ENCODE measurements at places on chromosomes 4 and X.

DNA sequence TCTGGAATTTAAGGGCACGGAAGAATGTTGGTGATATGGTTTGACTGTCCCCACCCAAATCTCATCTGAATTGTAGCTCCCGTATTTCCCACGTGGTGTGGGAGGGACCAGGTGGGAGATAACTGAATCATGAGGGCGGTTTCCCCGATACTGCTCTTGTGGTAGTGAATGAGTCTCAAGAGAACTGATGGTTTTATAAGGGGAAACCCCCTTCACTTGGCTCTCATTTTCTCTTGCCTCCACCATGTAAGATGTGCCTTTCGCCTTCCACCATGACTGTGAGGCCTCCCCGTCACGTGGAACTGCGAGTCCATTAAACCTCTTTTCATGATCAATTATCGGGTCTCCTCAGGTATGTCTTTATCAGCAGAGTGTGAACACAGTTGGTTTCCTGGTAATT, 25.6 kb upstream of the DHRSX start:
- no peak for DNase-seq

GRCh38 chrX:37817176-37817575, 30.2 kb downstream of the DYNLT3 start:
- no peak for DNase-seq

DNA sequence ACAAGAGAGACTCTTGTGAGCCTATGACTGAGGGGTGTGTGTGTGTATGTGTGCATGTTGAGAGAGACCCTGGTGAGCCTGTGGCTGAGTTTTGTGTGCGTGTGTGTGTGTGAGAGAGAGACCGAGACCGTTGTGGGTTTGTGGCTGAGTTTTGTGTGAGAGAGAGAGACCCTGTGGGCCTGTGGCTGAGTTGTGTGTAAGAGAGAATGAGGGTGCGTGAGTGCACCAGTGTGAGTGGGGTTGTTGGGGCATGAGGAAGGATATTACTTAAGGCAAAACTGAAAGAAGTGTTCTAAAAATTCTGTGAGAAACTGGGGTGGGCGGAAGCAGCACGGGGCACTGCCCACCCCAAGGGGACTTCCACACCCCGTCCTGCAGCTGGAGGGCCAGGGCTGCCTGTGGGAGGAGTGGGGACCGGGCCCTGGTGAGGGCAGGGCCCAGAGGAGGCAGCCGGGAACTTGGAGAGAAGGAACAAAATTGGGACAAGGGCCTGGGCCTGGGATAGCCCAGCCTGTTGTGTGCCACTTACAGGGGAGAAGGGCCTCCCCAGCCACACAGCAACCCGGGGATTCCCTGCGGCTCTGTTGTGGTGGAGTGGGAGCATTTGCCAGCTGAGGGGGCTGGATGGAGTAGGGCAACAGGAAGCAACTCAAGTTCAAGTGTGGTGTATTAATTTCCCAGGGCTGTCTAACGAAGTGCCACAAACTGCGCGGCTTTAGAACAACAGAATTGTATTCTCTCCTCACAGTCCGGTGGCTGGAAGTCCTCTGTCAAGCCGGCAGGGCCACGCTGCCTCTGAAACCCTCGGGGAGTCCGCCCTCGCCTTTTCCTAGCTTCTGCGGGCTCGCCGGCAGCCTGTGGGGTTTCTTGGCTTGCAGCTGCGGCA, 22.1 kb downstream of the TMEM131L start:
- peak; percentile 54 for DNase-seq

GRCh38 chr4:76210452-76210851, 3.2 kb downstream of the SCARB2 start:
- DNase-seq = no peak

- DNase-seq = no peak
Observed at GRCh38 chr4:149426461-149426860, 389.2 kb downstream of the IQCM start.

GRCh38 chrX:69148946-69149345, 16.3 kb downstream of the PJA1 start:
- no peak for DNase-seq

DNA sequence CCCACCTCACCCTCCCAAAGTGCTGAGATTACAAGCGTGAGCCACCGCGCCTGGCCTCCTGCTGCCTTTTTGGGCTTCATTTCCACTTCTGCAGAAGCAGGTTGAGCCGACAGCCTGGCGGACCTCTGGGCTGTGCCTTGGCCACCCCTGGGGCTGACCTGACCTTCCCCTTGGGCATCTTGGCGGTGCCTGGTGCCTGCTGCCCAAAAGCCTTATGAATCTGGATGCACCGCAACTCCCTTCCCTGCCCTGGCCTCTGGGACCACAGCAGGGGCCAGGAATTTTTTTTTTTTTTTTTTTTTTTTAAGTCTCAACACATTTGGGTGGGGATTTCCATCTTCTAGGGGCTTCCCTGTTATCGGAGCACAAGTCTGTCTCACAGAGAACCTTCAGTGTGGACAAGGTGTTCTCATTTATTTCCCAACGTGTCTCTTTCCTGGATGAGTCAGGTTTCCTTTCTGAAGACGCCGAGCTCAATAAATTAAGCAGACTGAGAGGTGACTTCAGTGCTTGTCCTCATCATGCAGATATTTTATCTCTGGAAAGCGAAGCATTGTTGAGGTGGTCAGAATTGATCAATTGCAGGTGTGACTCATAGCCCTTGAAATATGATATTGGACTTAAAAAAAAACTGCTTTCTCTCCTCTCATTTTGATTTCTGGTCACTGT, 79.7 kb downstream of the SHROOM2 start:
- DNase-seq = no peak

GRCh38 chr4:172927096-172927814, 241.4 kb upstream of the GALNT7 start:
- DNase-seq = no peak

DNA sequence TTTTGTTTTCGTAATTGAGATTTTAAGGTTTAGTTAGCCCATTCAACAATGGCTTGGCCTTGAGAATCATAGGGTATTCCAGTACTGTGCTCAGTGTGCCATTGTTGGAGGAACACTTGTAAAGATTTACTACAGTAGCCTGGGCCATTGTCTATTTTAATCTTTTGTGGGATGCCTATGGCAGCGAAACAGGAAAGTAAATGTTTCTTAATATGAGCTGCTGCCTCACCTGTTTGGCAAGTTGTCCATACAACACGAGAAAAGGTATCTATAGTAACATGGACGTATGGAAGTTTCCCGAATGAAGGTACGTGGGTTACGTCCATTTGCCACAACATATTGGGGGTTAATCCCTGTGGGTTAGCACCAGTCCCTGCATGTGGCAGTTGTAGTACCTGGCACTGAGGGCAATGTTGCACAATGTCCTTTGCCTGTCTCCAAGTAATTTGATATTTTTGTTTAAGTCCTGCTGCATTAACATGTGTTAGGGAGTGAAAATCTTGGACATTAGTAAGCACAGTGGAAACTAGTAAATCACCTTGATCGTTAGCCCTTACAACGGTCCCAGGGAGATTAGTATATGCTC, 38.6 kb upstream of the AADAT start:
- no peak for DNase-seq

DNA sequence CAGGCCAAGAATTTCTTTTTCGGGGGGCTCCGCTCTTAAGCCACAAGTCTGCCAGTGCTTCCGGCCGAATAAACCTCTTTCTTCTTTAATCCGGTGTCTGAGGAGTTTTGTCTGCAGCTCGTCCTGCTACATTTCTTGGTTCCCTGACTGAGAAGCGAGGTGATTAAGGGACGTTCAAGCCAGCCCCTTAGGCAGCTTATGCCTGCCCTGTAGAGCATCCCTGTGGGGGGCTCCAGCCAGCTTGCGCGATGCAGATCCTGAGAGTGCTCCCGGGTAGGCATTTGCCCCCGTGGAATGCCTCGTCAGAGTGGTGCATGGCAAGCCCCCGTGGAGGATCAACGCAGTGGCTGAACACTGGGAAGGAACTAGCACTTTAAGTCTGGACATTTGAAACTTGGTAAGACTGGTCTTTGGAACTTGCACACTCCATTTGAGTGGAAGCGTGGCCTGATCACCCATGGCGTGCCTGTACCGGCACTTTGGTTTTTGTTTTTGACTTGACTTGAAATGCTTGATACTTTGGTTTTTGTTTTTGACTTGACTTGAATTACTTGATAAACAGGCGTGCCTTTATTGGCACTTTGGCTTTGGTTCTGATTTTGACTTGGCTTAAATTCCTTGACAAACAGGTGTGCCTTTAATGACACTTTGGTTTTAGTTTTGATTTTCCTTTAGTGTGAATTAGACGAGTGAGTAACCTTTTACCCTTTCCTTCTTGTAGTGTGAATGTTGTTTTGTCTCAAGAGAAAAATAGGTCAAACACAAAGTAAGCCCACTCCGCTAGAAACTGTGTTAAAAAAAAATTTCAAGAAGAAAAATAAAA, 6.1 kb downstream of the ACOX3 start:
- no peak for DNase-seq

GRCh38 chr4:98626350-98626749, 32.1 kb downstream of the TSPAN5 start:
- no peak for DNase-seq

GRCh38 chr4:82419451-82419850, 10.8 kb downstream of the HNRNPDL start:
- DNase-seq = no peak

- DNase-seq = no peak
Observed at GRCh38 chr4:187085339-187085738, 361.7 kb upstream of the FAT1 start.

- no peak for DNase-seq
Observed at GRCh38 chr4:132114885-132115284, 1034.2 kb upstream of the PCDH10 start.

DNA sequence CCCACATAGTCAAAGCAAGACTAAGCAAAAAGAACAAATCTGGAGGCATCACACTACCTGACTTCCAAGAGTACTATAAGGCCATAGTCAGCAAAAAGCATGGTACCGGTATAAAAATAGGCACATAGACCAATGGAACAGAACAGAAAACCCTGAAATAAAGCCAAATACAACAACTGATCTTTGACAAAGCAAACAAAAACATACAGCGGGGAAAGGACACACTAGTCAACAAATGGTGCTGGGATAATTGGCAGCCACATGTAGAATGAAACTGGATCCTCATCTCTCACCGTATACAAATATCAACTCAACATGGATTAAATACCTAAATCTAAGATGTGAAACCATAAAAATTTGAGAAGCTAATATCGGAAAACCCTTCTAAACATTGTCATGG, 819.3 kb upstream of the FRG1 start:
- no peak for DNase-seq

GRCh38 chr4:169185133-169185956, 85.4 kb downstream of the SH3RF1 start:
- no peak for DNase-seq

GRCh38 chr4:140363051-140363450, 10.4 kb upstream of the SCOC start:
- no peak for DNase-seq
